Aorta (tissue), 5 donors: ENCODE measurements at places on chromosomes 7 and 10. TPM values are rescaled to one million over a fixed set of nuclear protein-coding genes. Genes with fewer than 3 reads are reported as not detected.

DNA sequence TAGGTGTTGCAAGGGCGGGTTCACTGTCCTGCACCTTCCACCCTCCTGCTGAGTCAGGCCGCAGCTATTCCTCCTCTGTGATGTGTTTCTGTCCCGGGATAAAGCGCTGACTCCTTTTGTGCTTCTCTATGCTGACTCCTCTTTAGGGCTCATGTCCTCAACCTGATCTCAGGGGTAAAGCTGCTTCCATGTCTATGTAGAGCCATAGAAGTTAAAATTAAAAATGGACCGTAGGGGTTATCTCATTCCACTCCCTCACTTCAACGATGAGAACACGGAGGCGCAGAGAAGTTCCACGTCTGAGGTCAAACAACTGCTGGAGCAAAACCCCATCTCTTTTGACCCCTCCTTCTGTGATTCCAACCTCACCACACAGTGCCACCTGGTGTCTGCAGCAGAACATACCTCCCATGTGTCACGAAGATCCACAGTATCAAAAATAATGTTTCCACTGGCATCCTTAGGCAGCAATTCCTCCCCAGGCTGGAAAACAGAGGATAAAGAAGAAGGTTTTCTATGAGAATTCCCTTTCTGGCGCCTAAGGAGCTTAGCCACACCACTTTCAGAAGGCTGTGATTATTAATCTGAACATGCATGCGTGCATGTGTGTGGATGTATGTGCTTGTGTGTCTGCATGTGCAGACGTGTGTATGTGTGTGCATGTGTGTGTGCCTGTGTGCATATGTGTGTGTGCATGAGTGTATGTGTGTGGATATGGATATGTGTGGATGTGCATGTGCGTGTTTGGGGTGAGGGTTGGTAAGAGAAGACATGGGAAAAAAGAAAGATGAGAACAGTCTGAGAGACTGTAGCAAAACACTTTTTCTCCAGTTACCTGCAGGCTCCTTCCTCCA, 81.2 kb upstream of the UCN3 start:
- peaks cover 4% of the 10 kb centered on the region for H3K4me1 ChIP-seq
- no peaks in the 10 kb centered on the region for H3K27me3 ChIP-seq
- H3K4me3 ChIP-seq = no peak overlapping the region

Gene CNNM2
- total RNA-seq = 13.3 TPM

DNA sequence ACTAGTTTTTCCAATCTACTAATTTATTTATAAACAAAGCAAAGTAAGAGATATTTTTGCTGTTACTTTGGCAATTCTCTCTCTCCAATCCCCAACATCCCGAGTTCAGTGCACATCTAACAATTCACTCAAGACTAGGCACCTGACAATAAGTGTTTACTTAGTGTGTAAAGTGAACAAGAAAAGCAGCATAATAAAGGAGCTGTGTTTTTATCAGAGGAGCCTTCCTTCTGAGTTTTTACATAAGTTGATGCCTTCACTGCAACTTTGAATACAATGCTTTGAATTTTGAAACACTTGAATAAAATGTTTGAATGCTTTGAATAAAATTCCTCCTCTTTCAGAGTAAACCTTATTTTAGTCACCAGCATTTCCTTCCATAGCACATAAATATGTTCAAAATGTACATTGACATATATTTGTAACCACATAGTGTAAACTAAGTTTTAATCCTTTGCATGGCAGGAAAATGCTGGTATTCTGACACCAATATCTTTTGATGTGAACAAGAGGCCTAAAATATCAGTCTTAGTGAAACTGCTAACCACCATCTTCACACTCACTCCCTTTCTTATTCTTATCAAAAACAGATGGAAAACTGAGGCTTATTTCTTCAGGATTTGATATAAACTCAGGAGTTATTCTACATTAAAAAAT, 11.4 kb downstream of the PDK4 start:
- H3K27ac ChIP-seq = no peak overlapping the region
- no peak for DNase-seq
- no peak overlapping the region for H3K4me3 ChIP-seq
- H3K36me3 ChIP-seq = peaks cover 7% of the 10 kb centered on the region

Gene NCF1
- 16.4 TPM for total RNA-seq

DNA sequence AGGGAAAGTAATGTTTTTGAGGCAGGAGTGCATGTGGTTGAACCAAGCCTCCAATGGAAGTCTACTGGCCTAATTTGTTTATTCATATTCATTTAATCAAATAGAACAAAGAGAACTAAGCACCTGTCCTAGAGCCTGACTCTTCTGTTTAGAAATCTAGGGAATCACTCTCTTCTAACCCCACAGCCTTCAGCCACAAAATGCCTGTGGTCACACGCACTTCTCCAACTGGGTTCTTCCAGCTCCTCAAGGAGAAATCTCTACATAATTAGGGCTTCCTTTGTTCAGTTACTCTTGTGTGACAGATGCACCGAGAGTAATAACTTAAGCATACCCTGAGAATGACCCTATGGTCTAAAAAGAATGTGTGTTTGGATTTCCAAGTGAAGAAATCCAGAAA, 133.7 kb upstream of the NAMPT start:
- H3K36me3 ChIP-seq = no peaks in the 10 kb centered on the region
- no peak overlapping the region for H3K4me3 ChIP-seq
- H3K27ac ChIP-seq = no peak overlapping the region
- no peaks in the 10 kb centered on the region for H3K27me3 ChIP-seq
- no peaks in the 10 kb centered on the region for H3K4me1 ChIP-seq
- DNase-seq = no peak

Gene TMEM229A
- total RNA-seq = not detected

DNA sequence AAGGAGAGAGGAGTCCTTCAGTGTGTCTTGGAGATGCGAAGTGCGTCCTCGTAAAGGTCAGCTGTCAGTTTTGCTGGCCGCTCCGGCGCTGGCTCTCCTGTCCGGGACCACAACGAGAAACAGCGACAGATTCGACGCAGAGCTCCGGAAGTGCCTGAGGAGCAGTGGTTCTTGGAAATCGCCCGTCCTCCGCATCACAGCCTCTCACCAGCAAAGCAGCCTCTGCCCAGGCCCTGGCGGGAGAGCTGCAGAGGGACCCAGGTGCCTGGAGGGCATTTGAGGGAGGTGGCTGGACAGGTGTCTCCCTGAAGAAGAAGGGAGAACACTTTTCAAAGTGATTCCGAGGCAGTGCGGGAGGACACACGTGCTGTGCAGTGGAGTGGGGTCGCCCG, 11.6 kb upstream of the AP5Z1 start:
- H3K27ac ChIP-seq = no peak overlapping the region
- DNase-seq = no peak
- no peaks in the 10 kb centered on the region for H3K27me3 ChIP-seq
- H3K36me3 ChIP-seq = peaks cover 8% of the 10 kb centered on the region
- no peak overlapping the region for H3K4me3 ChIP-seq
- no peaks in the 10 kb centered on the region for H3K4me1 ChIP-seq
